AG09319 (cell line): ENCODE measurements at places on chromosomes 7 and 10.

DNA sequence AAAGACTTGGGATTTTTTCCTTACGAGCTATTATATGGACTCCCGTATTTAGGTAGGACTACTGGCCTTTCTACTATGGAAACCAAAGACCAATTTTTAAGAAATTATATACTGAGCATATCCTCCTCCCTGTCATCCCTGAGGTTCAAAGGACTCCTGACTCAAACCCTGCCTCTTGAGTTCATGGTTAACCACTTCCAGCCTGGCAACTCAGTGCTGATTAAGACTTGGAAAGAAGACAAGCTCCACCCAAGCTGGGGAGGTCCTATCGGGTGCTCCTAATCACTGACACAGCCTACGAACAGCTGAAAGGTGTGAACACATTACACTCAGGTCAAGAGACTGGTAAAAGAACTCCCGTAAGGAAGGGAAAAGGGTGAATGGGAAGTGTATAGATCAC lies 66.8 kb downstream of the LYZL2 start:
- DNase-seq: no peak

- DNase-seq: peak; percentile 55
These were observed 277.8 kb downstream of the EXOC4 start for GRCh38 chr7:133530682-133531081.

DNA sequence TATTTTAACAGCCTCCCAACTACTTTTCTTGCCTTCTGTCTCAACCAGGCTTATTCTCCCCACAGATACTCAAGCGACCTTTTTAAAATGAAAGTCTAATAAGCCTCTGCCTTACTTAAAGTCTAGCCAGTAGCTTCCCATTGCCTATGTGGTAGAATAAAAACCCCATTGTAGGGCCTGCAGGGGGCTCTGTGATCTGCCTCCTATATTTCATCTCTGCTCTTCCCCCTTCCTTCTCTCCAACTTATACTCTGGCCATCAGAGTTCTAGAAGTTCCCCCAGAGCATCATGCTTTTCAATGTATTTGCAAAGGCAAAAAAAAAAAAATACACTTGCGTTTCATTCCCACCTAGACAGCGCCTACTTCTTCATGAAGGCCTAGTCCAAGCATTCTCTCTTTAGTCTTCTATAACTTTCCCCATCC lies 167.7 kb upstream of the ADO start:
- no peak for DNase-seq

- no peak for DNase-seq
These were observed 642.2 kb downstream of the SH2D4B start for GRCh38 chr10:81179805-81180452.

- DNase-seq: no peak
These were observed 3.9 kb upstream of the GPER1 start for GRCh38 chr7:1083729-1084657.

DNA sequence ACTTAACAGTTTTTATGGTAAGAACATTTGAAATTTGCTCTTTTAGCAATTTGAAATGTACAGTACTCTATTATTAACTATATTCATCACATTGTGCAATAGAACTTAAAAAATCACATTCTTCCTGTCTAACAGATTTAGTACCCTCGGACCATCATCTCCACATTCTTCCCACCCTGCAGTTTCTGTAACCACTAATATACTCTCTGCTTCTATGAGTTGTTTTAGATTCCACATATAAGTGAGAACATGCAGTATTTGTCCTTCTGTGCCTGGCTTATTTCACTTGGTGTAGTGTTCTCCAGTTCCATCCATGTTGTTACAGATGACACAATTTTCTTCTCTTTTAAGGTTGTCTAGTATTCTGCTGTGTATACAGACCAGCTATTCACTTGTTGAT lies 88.9 kb upstream of the SEC61G start:
- DNase-seq: no peak

GRCh38 chr7:29228289-29229011 lies 33.9 kb downstream of the CHN2 start:
- DNase-seq: no peak

DNA sequence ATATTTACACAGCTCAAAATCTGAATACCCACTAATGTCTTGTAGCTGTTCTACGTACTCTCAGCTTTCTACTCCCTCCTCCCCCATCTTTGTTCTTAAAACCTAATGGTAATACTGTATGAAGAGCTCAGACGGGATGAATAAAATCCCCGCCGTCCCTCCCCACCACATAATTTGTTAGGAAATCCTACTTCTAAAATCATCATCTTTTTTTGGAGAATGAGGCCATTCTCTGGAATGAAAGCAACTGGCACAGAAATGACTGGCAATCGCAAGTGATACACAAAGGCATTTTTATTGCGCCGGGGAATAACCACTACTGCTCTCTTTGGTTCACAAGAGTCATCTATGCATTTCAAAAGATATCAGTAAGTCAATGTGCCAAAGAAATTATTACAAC lies 27.3 kb downstream of the SLC35B4 start:
- DNase-seq: no peak

DNA sequence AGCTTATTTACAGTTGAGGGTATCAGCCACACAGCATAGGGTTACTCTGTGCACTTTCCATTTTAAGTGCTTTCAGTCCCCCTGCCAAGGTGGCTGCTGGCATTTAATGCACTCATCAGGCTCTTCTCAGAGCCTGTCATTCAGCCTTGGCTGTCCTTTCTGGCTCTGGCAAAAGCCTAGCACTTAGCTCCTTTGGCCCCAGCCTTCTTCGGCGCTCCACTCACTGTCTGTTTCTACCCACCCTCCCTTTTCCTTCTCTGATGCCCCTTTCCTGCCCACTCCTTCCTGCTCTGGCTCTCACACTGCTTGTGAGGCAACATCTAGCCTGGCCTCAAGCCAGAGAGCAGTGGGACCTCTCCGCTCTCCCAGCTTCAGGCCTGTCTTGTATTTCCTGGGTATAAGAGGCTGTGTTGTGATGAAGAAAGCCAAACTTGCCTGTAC lies 60.2 kb downstream of the WIPF3 start:
- DNase-seq: no peak

- no peak for DNase-seq
These were observed 23.9 kb downstream of the CUL1 start for GRCh38 chr7:148722340-148723165.

DNA sequence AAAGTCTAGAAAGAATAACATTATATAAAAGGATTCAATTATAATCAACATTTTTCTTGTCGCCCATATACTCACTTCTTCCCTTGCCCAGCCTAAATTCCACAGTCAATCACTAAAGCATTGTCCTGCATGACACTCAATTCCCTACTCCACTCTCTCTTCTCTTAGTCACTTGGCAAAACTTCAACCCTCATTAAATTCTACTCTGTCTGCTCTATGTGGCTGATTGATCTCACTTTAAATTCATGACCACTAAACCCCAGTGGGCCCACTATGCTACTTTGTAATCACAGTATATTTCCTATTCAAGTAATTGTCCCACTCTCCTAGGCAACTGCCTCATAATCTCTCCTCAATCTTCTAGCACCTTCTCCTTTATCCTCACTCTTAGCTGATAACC lies 54.1 kb downstream of the MTERF1 start:
- no peak for DNase-seq

DNA sequence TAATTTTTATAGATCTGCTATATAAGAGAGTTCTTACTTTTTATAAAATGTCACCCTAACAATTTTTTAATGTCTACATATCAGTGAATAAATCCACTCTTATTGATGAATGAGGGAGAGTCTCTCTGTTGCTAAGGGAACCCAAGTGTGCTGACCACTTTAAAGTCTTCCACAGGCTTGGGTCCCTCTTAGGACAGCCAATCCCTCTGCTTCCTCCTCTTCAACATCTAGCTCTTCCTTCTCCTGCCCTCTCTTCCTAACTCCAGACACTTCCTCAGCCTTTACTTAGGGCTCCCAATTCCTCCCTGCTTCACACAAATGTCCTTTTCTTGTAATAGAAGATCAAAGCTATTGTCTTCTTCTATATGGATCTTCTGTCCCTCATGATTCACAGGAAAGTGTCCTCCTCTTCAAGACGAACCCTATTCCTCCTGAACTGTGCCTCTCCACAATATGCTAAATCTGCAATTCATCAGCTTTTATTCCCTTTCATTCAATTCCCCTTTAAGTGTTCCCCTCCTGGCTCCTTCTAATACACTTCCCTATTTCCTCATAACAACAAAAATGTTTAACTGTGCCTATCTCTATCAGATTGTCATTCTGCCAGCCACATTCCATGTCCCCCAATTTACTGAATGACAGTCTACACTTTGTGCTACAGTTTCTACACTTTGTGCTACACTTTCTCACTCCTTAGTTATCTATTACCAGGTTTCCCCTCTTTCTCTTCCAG lies 37.7 kb downstream of the CDK6 start:
- DNase-seq: no peak

DNA sequence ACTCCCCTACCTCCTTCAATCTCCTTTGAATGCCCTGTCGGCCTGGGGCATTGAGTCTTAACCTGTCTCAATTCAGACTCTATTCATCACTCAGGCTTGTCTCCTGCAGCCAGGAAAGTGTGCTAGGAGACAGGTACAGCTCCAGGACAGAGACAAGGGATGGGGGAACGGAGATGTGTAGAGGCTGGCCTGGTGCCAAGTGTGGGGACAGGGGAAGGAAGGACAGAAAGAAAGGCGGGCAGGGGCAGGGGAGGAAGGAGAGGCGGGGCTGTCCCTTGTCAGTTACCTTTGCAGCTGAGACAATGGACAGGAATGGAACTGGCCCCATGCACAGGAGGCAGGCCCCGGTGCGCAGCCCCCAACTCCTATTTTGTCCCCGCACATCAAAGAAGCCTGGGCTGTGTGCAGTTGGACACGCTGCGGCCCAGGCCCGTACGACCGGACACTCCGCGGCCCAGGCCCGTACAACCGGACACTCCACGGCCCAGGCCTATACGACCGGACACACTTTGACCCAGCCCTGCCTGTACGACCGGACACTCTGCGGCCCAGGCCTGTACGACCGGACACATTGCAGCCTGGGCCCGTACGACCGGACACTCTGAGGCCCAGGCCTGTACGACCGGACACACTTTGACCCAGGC lies 36.9 kb downstream of the CHST15 start:
- no peak for DNase-seq

- peak; percentile 4 for DNase-seq
These were observed 38.0 kb upstream of the CACNA2D1 start for GRCh38 chr7:82481499-82482097.

DNA sequence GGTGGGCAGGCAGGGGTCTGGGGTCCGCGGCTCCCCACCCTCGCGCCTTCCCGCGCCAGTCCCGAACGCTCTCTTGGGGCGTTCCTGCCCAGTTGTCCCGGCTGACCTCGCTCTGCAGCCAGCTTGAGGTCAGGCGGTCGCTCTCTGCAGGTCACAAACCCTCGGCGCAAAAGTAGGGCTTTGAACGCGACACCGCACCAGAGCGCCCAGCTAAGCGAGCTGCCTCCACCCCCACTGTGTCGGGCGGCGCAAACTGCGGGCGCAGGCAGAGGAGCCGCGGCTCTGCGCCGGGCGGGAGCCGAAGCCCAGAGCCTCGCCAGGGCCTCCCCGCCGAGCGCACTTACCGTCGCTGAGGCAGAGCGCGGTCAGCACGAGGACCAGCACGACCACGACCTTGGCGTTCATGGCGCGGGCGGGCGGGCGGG lies 284 bp downstream of the CXCL12 start:
- no peak for DNase-seq

- DNase-seq: no peak
These were observed 6.3 kb upstream of the EMX2 start for GRCh38 chr10:117536072-117536865.
